Activated naive CD8-positive, alpha-beta T cell treated with anti-CD3 and anti-CD28 coated beads, Interleukin-2, amount 50 U/mL, for 24 hours (primary cell): ENCODE measurements at places on chromosomes 12 and 14.

DNA sequence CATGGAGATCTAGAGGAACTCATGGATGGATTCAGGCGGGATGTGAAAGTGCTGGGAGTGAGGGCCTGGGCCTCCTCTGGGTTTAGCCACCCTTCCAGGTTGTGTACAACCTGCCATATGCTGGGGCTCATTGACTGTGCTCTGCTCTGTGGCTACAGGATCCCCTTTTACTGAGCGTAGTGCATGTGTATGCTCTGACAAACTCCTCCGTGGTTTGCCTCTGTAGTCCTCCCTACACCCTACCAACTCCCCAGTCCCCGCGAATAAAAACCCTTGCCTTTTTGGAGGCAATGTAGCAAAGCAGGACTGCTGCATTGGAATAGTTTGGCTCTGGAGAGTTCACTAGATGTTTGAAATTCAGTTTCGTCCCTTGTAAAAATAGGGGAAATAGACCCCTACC lies 17.4 kb downstream of the JDP2 start:
- DNase-seq: no peak

DNA sequence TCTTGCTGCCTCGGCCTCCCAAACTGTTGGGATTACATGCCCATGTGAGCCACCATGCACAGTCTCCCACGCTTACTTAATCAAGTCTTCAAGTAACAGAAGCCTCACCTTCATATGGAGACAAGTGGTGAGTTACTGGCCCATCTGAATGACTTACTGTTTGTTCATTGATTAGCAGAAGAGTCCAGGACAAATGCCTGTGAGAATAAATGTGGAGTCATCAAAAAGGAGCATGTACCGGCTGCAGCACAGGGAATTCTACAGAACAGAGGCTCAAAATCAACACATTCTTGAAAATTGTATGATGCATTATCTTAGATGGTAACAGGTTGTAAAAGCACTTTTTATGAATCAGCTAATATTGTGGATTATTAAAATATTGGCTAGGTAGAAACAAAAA lies 72.5 kb upstream of the FERMT2 start:
- DNase-seq: no peak

- DNase-seq: no peak
These were observed 14.0 kb downstream of the EMP1 start for GRCh38 chr12:13210236-13211190.

DNA sequence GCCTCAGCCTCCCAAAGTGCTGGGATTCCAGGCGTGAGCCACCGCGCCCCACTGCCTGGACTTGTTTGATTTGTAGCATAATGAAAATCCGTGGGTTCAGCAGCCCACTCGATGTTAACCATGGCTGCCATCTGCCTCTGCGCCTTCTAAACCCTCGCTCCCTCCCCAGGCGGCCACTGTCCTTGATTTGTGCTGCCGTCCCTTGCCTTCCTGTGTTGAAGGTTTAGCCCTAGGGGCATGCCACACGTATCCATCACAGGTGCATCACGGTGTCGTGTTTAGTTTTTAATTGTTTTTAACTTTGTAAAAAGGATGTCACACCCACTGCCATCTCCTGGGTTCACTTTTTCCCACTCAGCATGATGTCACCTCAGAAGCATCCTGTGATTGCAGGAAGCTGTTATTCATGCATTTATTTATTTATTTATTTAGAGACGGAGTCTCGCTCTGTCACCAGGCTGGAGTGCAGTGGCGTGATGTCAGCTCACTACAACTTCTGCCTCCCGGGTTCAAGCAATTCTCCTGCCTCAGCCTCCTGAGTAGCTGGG lies 24.5 kb upstream of the ULK1 start:
- no peak for DNase-seq

- no peak for DNase-seq
These were observed 59.5 kb downstream of the SEL1L start for GRCh38 chr14:81474148-81474492.

- DNase-seq: no peak
These were observed 322.2 kb downstream of the AEBP2 start for GRCh38 chr12:19761463-19761862.

- DNase-seq: no peak
These were observed 556 bp downstream of the PHETA1 start for GRCh38 chr12:111368291-111368787.

- DNase-seq: no peak
These were observed 35.1 kb upstream of the BMAL2 start for GRCh38 chr12:27297566-27297965.

DNA sequence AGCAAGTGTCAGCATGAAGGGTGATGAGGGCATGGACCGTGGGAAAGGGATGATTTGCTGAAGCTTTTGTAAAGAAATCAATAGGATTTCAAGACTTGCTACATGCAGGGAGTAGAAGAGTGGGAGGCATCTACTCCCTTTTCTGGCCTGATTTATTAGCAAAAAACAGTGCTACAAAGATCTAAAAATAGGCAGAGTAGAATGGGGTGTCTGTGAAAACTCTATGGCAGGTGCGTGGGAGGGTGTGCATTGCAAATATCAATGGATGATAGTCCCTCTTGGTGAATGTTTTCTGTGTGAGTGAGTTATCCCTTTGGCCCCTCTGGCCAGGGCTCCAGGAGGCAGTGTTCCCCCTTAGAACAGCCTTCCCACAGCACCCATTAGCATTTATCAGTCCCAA lies 139.0 kb downstream of the SMOC1 start:
- no peak for DNase-seq

DNA sequence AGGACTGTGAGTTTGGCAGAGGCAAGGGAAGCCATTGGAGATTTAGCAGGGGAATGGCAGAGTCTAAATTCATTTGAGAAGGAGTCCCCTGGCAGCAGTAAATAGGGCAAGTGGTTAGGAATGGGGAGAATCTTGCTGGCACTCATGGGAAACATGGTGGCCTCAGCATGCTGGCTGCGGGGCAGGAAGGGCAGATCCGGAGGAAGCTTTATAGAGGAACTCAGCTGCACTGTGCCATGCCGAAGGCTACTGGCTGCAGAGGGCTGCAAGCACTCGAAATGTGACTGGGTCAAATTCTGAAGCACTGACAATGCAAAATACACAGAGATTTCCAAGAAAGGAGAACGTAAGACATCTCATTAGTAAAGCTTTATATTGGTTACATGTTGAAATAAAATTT lies 23.9 kb downstream of the CCNK start:
- no peak for DNase-seq
